ENCODE measurements at places on chromosomes 2 and 18.
A peak's percentile ranks its signal among the peaks of the same experiment; 100 is the strongest.

DNA sequence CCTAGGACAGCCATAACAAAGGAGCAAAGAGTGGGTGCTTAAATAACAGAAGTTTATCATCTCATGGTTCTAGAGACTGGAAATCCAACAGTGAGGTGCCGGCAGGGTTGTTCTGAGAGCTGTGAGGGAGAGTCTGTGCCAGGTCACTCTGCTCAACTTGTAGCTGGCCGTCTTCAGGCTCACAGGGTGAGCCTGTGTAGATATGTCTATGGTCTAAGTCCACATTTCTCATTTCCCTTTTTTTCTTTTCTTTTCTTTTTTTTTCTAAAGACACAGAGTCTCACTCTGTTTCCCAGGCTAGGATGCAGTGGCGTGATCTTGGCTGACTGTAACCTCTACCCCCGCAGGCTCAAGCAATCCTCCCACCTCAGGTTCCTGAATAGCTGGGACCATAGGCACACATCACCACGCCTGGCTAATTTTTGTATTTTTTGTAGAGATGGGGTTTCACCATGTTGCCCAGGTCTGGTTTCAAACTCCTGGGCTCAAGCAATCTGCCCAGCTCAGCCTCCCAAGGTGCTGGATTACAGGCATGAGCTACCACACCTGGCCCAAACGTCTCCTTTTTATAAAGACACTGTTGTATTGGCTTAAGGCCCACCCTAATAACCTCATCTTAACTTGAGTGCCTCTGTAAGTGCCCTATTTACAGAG is 142.2 kb downstream of the SP3 start:
- DNase-seq, result no peak

GRCh38 chr2:111975819-111976218 is 77.4 kb downstream of the MERTK start:
- no peak for DNase-seq

DNA sequence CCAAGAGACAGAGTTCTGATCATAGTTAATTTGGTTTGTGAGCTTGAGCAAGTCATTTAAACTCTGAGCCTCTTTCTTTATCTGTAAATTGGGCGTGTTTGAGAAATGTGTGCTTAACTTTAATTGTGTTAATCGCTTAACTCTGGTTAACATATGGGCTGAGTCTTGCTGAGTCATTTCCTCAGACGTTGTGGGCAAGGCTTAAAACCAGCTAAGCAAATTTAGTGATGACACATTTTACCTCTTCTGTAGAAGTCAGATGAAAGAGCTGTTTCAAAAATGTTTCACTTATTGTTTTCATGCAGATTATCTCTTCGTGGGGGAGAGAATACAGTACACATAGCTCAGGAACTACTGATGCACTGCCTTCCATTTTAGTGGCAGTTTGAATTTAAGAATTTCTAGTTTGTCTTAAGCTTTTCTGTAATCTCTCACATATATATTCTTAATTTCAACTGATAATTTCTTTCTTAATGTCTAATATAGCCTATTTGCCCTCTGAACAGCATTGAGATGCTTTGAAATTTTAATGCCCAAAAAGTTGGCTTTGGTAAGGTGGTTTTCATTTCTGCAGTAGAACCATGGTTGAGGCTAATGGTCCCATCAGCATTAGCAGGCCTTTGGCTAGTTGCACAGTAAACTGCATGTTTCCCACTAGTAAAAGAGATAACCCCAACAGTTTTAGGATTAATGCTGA is 34.9 kb downstream of the RAB10 start:
- DNase-seq, result no peak

DNA sequence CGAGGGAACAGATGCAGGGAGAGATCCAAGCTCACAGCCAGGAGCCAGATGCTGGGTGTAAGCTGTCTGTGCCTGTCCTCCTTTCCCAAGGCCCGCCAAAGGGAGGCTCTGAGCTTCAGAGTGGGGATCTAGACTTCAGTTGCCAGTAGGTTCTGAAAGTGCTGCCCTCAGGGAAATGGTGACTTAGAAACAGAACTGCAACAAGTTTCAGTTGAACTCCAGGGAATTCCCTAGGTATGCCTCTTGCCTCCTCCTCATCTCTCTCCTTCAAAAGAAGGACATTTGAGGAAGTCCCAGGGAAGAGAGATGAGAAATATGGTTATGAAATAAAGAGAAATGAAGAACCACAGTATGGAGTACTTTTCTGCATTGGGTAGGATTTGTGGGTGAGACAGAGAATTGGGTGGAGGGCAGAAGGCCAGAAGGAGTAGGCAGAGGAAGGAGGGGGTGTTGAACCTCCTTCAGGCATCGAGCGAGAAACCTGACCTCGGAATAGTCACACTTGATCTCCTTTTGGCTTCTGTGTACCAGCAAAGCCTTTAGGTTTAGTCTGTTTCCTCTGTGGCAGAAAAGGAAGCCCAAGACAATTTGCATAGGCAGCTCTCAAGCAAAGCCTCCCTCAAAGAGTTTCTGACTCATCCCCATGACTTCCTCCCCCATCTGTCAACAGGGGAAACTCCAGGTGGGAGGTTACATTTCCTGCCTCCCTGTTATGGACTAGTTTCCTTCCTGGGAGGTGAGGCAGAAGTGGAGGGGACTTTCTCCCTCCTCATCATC is 45.7 kb downstream of the QPCT start:
- peak; percentile 51 for DNase-seq

GRCh38 chr2:141941210-141941714 is 189.6 kb downstream of the LRP1B start:
- no peak for DNase-seq

- DNase-seq, result no peak
These were observed 23.7 kb downstream of the METTL4 start for GRCh38 chr18:2547477-2548087.

DNA sequence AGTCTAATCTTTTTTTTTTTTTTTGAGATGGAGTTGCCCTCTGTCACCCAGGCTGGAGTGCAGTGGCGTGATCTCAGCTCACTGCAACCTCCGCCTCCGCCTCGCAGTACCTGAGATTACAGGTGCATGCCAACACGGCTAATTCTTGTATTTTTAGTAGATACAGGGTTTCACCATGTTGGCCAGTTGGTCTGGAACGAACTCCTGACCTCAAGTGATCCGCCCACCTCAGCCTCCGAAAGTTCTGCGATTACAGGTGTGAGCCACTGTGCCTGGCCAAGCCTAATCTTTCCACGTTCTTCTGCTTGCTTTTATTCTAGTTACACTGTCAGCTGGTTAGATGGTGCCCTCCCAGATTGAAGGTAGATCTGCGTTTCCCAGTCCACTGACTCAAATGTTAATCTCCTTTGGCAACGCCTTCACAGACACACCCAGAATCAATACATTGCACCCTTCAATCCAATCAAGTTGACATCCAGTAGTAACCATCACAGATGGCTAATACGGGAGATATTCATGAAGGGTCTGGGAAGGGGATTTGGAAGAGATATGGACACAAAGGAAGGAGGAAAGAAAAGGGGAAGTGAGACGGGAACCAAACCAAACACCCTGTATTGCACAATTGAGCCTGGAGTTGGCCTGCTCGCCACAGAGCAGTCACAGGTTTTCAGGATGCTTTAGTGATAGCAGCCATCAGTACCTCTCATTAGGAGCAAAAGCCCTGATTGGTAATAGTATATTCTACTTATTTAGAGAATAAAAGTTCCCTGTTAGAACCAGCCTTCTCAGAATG is 229.8 kb downstream of the PIK3C3 start:
- no peak for DNase-seq

DNA sequence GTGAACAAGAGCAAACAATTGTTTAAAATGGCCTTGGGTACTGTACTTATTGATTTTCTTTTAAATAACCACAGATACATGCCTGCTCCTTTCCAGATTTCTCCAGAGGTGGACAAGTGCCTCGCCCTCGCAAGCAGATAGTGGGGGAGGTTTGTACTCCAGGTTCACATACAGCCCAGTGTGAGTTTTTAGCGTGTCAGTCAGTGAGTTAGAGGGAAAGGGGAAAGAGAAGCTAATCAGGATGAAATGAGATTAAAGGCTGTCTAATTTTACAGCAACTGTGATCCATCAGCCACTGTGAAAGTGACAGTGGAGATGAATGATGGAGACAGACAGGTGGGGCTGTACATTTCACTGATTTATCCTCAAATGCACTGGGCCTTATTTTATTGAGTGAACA is 74.7 kb downstream of the KLHL14 start:
- DNase-seq, result no peak

DNA sequence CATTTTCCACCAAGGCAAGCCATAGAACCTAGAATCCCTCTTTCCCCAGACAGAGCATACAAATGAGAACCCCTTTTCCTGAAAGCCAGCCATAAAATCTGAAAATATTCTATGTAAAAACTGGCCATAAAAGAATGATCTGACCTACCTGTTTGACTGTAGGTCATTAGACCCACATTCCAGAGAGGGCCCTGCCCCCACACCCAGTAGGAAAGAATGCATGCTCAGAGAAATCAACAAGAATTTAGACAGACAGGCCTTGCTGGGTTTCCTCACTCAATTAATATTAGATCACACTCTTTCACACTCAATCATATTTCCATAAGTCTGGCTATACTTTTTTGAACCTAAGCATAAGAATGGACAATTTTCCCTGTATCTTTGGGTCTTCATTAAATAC is 929.5 kb downstream of the ERBB4 start:
- DNase-seq, result no peak

DNA sequence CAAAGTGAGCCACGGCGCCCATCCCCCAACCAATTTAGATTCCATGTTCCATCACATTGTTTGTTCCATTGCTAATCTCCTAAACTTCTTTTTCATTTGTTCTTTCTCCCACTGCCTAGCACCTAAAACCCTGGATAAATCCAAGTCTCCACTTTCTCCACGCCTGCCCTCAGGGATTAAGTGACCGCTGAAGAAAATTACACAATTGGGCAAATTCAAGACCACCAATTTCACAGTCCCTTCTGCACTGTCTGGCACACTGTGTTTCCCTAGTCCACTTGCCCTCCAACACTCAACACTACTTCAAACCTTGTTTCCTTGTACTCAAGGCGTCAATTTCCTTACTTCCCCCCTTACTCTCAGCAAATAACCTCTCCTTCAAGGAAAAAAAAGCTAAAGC is 5.1 kb upstream of the UBXN4 start:
- no peak for DNase-seq

DNA sequence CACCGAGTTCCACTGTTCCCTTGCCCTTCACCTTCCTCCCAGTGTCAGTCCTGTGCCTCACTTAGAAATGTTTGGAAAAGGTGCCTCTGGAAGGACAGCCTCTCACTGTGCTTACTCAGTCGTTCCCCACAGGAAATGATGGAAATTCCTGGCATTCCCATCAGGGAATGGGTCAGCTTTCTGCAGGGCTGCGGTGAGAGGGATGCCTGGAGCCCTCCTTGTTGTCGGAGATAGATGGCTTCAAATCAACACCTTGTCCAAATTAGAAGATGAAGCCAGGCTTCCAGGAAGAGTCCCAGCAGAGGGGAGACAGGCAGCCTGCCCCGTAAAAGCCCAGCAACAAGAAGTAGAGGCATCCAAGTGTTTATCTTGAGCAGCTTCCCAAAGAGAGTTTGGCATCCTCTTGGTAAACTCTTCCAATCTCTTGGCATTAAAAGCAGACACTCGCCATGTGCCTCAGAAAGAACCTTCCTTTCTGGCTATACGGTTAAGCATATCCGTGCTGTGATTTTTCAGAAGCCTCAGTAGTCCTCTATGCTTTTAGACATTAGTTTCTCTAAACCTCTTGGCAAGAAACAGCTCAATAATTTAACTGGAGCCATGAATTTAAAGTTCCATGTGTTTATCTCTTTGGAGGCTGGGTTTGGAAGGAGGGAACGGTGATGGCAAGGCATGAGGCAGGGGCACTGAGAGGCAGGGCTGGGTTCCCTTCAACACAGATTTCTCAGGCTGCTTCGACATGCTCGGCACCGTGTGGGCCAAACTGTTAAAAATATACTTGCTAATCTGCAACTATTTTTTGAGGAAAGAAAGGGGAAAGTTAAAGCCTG is 25.1 kb downstream of the COLEC12 start:
- DNase-seq, result no peak

DNA sequence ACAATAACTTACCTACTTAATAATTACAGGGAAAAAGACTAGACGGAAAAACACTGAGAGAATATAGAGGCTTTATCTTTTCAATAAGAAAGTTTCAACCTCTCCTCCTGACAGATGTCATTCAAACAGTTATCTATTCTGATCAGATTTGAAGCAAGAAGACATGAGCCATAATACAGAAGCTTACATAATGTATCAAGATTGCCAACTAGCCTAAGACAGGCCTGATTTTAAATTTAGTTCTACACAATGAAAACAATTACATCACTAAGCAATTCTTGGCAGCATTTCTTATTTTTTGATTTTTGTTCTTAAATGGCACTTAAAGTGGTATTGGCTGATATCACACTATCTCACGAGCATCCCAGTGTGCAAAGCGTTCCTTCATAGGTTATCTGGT is 41.6 kb downstream of the GPR155 start:
- no peak for DNase-seq

GRCh38 chr2:104860451-104860790 is 6.5 kb downstream of the POU3F3 start:
- DNase-seq, result no peak

DNA sequence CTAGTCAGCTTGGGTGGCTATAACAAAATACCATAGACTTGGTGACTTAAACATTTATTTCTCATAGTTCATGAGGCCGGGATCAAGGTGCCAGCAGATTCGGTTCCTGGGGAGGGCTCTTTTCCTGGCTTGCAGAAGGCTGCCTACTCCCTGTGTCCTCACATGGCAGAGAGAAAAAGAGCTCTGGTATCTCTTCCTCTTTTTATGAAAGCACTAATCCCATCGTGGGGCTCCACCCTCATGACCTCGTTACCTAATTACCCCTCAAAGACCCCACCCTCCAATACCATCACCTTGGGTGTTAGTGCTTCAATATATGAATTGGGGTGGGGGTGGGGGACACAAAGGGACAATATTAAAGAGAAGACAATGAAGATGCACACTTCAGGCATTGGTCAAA is 67.1 kb upstream of the CCBE1 start:
- DNase-seq, result no peak

DNA sequence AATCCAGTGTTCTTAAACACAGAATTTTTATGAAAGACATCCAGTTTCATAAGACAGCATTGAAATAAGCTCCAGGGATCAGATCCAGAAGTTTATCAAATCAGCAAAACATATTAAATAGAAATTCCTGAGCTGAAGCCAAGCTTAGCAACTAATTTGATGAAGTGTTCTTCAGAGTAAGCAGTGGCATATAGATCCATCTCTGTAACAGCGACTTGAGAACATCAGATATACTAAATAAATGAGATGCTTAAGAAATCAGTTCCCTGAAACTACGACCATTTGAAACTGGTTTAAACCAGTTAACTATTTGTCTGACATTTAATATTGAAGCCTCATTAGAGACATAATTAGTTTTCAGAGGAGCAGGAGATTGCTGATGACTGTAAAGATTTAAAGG is 34.1 kb downstream of the PPP1R1C start:
- DNase-seq, result no peak
